ENCODE measurements at places on chromosomes 12 and 14.

GRCh38 chr12:5773550-5773949 is 171.5 kb downstream of the ANO2 start:
- DNase-seq, result no peak

DNA sequence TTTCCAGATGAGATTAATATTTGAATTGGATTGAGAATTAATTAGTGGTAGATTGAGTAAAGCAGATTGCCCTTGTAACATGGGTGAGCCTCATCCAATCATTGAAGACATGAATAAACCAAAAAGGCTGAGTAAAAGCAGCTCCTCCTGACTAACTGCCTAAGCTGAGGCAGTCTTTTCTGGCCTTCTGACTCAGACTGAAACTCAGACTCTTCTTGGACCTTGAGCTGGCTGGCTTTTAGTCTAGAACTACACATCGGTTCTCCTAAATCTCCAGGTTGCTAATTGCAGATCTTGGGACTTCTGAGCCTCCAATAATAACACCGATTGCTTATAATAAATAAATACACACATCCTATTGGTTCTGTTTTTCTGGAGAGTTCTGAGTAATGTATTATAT is 24.0 kb downstream of the FKBP11 start:
- DNase-seq, result no peak

DNA sequence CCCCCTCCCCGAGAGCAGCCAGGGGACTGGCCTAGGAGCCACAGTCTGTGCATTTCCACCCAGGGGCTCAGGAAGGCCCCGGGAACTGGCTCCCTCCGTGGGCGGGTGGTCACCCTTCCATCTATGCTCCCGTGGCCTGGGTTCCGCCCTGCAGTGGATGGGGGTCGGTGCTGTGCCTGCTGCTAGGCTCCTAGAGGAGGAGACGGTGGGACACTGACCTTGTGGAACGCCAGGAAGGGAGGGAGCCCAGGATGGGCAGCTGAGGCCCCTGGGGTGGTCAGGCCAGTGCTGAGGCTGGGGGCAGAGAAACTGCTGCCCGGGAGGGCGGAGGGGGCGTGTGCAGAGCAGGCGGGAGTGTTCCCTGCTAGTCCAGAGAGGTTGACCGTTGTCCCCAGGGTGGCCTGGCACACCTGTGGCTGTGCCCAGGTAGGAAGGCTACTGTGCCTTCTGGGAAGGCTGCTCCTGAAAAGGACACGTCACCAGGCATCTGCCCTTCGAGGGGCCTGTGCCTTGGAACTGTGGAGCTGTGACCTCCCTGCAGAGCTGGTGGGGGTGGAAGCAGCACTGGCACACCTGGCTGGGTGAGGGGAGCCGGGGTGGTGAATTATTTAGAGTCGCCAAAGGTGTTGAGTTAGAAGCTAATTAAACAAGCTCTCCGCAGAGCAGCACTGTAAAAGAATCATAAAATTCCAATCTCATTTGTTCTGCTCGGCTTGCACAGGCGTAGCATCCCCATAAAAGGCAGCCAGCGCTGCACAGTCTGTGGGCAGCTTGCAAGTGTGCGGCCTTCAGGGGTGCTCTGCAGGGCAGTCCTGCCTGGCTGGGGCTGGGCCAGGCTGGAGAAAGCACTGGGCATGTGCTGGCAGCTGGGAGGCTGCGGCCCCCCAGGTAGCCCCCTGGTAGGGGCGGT is 145.1 kb downstream of the KIF26A start:
- DNase-seq, result no peak

GRCh38 chr12:100954118-100954517 is 159.5 kb downstream of the ANO4 start:
- DNase-seq, result no peak

DNA sequence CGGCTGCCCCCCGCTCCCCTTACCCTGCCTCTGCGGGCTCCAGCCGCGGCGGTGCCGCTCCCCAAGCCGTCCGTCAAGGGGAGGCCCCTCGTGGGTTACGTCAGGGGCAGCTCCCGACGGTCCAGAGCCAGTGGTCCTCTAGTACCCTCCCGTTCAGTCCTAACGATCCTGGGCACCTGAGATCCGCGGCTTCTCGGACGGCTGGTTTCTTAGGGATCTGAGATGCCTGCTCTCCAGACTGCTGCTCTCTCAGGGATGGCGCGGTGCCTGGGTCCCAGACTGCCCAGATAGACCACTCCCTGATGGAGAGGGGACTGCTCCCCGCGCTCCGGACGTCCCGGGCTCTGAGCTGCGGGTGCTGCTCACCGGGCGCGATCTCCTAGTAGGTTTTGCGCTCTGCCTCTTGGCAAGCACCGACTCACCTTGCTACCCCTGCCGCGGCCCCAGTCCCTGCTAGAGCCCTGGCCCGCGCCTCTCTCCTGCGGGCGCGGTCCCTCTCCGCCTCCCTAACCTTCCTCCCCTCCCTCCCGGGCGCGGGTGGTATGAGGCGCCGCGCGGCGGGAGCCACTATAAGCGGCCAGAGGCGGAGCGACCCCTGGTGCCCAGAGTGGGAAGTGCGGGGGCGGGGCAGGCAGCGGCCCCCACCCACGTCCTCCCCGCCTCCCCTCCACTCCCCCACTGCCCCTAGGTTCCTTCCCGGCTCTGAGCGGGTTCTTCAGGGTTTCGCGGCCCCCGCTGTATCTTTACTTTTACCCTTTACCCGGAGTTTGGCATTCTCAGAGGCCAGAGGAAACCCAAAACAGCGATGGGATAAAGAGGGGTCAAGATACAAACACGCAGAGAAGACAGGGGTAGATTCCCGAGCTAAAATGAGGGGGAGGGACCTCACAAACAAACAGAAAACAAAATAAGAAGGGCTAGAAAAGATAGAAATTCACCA is at the start of gene C1QL4:
Gene C1QL4, minus strand, starts transcription at position 544 of the 940 bp plus-strand sequence. CDS start 711 bp downstream, outside the sequence.
- peak; percentile 43 for DNase-seq

GRCh38 chr12:93361151-93361919 is 16.4 kb upstream of the NUDT4 start:
- no peak for DNase-seq

GRCh38 chr12:113844495-113845210 is 121.5 kb downstream of the RBM19 start:
- DNase-seq, result no peak

Measured in C1 segment of cervical spinal cord (tissue), 14 donors.